ENCODE measurements at places on chromosomes 11 and 22. TPM values are rescaled to one million over a fixed set of nuclear protein-coding genes. Genes with fewer than 3 reads are reported as not detected.

The FOLR3 gene
- 1.1 TPM for total RNA-seq

The RAPSN gene
- total RNA-seq: not detected

- peak; percentile 61 for DNase-seq
These were observed 327.6 kb upstream of the PLET1 start for GRCh38 chr11:112588252-112588694.

DNA sequence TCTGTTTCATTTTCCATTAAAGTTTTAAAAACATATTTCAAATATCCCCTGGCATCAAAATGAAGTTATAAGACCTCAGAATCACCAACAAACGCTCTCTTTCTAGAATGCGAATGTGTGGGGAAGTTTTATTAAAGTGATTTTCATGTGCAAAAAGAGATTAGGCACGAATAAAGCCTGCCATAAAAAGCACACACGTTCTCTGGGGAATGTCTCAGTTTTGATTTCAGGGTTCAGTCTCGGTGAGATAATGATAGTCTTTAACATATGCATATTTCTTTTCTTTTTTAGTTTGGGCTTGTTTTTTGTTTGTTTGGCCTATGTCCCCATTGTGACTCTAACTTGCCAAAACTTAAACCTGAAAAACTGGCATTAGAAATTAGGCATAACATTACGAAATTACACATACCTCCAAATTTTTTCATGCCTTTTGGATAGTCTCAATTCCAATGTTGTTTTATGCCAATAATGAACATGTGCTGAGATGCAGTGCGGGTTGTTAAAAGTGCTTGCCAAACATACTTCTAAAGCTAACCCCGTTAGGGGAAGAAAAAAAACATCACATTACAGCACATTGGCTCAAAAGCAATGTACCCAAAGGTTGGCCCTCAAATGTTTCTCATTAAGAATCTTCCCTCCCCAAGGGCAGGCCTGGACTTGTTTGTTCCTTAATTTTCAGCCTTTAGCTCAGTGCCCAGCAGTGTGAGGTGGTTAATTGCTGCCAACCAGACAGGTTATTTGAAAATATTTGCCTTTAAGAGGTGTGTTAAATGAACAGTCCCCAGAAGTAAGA is 33.2 kb upstream of the FBLN1 start:
- no peak for DNase-seq

- no peak for DNase-seq
These were observed 12.1 kb downstream of the DENND5A start for GRCh38 chr11:9253086-9253485.

All from MG63 (cell line).